ENCODE measurements at places on chromosomes 7 and 10. TPM values are rescaled to one million over a fixed set of nuclear protein-coding genes. Genes with fewer than 3 reads are reported as not detected.

Gene PURB
- 27.7 TPM for total RNA-seq

Gene CAV1
- total RNA-seq: 226 TPM

Gene SFRP4
- total RNA-seq: 56.7 TPM

Gene FOXI2
- 0.14 TPM for total RNA-seq

Gene NANOS1
- total RNA-seq: 1.5 TPM

Gene PKD1L1
- 0.90 TPM for total RNA-seq

Gene BLNK
- 4.1 TPM for total RNA-seq

Gene PTF1A
- total RNA-seq: not detected

Gene ADRB1
- total RNA-seq: 0.32 TPM

Gene FEZF1
- total RNA-seq: not detected

Gene CALML3
- not detected for total RNA-seq

Gene AKR1C2
- 42.7 TPM for total RNA-seq

Gene NT5C3A
- 20.0 TPM for total RNA-seq

Gene PLA2G12B
- not detected for total RNA-seq

Gene SPDYE17
- not detected for total RNA-seq

Gene ZSWIM8
- total RNA-seq: 92.0 TPM

Gene MOGAT3
- total RNA-seq: not detected

Gene FRMD4A
- total RNA-seq: 41.6 TPM

Gene CREB5
- 21.5 TPM for total RNA-seq

Gene PLXNA4
- 24.9 TPM for total RNA-seq

Gene LIPF
- not detected for total RNA-seq

Gene TBXAS1
- 15.7 TPM for total RNA-seq

Gene MBLAC1
- total RNA-seq: 1.6 TPM

Gene EPHB4
- 31.4 TPM for total RNA-seq

Gene KCP
- 1.3 TPM for total RNA-seq

Gene KIF5B
- 171 TPM for total RNA-seq
